ENCODE measurements at places on chromosomes 7 and 10.

DNA sequence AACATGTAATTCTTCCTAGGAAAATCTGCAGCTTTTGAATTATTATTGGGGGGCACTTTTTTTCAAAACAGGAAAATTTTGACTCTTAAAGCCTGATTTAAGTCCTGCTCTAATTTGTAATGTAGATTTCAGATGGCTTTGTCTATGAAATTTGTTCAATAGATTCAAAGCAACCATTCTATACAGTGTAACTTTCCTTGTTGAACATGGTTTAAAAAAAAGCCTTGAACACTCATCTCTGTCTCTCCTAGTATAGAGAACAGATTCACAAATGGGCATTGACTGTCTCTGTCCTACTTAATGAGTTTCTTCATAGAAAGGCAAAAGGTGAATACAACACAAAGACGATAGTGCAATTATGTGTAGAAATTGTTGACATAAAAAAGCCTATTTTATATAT is 269.4 kb upstream of the ETV1 start:
- no peak for DNase-seq

DNA sequence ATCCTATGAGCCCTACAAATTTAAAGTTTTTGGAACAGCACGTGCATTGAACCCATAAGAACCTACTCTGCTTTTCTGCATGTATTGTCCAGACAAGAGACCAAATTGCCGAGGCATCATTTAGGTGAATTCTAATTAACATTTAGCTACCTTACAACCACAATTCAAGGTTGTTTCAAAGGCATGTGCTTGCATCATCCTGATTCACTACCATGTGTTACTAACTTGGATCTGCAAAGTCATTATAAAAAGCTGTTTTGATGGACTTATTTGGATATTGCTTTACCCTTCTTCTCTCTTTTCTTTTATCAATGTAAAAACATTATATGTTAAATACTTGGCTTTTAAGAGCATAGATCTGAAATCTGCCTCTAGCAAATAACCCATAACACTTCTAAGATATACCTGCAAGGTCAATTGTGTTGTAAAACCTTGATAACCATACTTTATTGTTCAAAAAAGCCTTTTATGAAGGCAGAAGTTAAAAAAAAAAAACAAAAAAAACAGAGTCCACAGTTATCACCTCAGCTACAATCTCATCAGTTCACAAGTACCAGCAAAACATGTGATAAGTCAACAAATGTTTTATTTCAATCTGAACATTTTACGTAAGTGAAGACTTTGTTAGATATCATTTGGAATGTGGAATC is 51.9 kb downstream of the CFTR start:
- DNase-seq, result no peak

- DNase-seq, result no peak
These were observed 2.3 kb downstream of the CDH23 start for GRCh38 chr10:71398976-71399375.

DNA sequence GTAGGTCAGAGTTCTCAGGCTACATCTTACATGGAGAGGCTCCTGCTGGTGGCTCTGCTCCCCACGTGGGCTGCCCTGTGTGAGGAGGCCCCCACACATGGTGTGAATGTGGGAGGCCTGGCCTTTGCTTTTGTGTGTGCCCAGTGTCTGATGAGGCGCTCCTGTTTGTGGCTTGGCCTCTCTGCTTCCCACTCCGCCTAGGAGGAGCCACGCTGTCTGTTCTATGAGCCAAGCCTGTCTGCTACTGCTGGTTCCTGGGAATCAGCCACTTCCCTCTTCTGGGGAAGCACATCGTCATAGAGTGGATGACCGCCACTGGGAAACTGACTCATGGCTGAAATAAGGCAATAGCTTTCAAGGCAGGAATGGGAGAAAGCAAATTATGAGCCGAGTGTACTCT is 87.1 kb downstream of the CYP26A1 start:
- no peak for DNase-seq

GRCh38 chr10:128854963-128855362 is 612.1 kb upstream of the MGMT start:
- DNase-seq, result no peak

DNA sequence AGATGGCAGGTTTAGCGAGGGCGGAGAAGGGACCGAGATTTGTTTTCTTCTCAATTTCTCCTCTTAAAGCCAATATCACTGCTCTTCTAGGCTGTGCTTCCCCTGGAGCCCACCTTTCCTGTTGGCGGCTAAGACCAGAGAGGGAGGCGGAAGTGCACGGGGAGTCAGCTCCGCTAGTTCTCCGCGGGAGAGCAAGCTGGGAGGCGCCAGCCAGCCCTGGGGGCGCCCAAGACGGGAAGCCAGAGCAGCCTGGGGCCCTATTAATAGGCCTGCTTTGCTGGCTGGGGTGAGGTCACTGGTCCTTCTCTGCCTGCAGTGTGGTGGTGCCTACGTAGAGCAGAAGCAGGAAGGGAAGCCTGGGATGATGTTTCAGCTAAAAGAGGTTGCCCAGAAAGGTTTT is 61.6 kb downstream of the LSM5 start:
- DNase-seq, result no peak

DNA sequence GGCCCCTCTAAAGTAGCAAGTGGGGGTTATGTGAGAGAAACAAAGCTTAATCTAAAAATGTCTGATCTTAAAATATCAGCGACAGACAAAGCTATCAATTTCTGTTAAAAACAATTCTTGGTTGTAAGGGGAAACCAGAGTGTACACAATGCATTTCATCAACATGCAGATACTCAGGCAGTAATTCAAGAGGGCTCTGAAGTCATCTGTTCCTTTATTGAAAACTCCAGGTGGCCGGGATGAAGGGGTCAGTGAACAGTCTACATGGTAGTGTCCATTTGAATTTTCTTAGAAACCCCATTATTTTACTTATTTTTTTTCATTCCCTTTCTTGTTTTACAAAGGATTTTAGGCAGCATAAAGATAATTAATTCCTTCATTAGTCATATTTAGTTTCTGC is 36.7 kb upstream of the BTBD16 start:
- no peak for DNase-seq

GRCh38 chr7:4189131-4189570 is 492.9 kb upstream of the FOXK1 start:
- DNase-seq, result no peak

- DNase-seq, result no peak
These were observed 415.1 kb downstream of the CCSER2 start for GRCh38 chr10:84743483-84743882.

- DNase-seq, result no peak
These were observed 40.1 kb downstream of the PFKP start for GRCh38 chr10:3107426-3107961.

- DNase-seq, result no peak
These were observed 171.9 kb upstream of the SP8 start for GRCh38 chr7:20958572-20958971.

DNA sequence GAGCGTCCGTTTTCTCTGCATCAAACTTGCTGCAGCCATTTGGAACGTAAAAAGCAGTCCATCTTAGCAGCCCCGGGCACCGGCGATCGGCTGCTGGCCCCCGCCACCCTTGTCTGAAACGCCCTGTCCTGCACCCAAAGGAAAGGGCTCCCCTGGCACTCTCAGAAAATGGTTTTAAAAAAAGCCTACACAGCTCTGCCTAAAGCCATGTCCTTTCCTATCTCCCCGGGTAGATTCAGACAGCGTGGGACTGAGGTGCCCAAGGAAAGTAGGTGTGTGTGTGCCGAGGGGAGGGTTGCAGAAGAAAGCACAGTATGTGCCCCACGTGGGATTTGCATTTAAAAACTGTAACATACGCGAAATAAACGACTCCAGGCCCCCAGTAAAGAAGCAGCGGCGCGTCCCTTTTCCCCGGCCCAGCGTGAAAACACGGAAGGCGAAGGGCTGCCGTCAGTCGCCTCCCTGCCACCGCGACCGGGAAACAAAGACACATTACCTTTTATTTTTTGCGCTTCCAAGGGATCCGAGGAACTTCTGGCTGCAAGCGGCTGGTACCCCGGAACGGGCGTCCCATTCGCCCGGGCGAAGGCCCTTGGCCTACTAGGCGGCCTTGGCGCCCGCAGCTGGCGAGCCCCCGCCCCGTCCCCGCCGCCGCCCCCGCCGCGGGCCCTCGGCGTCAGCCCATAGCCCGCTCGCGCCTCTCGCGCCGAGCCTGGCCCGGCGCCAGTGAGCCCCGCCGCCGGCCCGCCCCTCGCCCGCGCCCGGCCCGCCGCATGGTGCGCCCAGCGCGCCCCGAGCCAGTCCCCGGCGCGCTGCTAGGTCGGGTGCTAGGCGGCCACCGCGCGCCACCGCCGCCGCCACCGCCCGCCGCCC is 304.6 kb downstream of the PRPF18 start:
- DNase-seq, result peak; percentile 19

DNA sequence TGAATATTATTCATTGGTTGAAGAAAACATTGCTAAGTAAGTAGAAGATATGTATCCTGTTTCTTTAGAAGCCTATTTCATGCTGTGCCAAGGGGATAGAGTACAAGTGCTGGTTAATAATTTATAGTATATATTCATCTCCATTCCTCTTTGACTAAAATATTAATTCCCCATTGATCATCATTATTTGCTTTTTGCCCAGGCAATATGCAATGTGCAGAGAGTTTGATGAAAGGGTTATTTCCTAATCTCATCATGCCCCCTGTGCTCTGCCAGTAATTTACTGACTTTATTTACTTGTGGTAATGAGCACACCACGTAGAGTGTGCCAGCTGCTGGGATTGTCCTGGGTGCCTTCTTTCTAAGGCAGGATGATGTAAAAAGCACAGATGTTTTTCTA is 180.9 kb downstream of the REEP3 start:
- no peak for DNase-seq

DNA sequence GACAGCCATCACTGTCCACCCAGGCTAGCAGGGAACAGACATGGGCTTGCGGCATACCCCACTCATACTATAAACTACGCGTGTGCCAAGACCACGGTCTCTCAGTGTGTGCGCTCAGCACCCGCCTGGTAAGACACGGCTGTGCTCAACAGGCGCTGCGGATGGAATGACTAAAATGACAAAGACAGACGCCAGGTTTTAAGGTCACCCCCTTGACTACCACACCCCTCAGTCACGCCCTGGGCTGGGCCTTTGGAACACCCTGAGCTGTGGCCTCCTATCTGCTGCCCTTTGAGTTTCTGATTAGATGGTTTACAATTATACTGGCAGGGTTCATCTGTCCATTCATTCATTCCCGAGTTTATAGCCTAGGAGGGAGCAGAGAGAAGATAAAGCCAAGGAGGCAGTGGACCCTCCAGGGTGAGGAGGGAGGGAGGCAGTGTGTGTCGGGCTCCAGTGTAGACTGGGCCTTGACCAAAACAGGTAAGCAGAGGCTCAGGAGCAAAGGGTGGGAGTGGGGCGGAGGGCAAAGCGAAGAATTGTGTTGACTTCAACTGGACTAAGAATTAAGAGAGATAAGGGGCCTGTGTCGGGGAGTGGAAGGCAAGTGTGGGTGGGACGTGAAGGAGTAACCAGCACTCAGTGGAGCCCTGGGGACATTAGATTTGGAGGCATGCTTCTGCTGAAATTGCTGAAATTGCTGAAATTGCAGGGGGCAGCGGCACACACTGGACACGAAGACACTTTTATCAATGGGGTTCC is 35.0 kb downstream of the TNS3 start:
- DNase-seq, result no peak

GRCh38 chr10:13536674-13537366 is 8.0 kb upstream of the BEND7 start:
- DNase-seq, result peak; percentile 9

GRCh38 chr7:123351516-123352505 is 152.0 kb upstream of the SLC13A1 start:
- no peak for DNase-seq

DNA sequence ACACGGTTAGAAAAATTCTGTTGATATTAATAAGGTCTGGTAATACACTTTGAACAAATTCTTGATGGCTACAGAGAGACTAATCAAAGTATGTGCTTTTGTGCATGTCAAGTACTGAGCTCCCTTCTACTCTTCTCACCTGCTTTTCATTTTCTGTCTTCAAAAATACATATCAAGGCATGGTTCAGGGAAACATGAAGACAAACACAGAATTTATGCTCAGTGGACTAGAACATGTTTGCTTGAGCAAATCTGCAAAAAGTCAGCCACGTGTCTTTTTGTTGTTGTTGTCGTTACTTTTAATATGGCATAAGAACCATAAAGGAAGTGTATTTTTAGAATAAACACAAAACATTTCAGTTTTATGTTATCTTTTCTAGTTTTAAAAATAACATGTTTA is 21.9 kb downstream of the CDK13 start:
- no peak for DNase-seq

- DNase-seq, result no peak
These were observed 66.1 kb downstream of the RBM33 start for GRCh38 chr7:155710530-155710929.

GRCh38 chr7:223118-223800 is 30.9 kb downstream of the FAM20C start:
- no peak for DNase-seq

- no peak for DNase-seq
These were observed 31.7 kb upstream of the AGR2 start for GRCh38 chr7:16836481-16836880.

DNA sequence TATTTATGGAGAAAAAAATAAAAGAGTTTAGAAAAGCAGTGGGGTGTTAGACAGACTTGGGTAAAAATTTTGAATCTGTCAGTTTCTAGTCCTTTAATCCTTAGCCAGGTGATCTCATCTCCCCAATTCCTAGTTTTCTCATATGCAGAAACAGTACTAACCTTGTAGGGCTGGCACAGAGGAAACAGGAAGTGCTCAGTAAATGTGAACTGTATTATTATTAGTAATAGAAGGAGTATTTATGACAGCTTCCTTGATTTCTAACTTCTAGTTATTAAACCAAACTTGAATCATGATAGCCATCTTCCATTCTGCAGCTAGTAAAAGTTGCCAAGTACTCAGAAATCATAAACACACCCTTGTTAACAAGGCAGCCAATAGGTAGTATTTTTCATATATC is 12.5 kb downstream of the TBX20 start:
- DNase-seq, result no peak

GRCh38 chr7:136138991-136139390 is 161.8 kb upstream of the MTPN start:
- no peak for DNase-seq

DNA sequence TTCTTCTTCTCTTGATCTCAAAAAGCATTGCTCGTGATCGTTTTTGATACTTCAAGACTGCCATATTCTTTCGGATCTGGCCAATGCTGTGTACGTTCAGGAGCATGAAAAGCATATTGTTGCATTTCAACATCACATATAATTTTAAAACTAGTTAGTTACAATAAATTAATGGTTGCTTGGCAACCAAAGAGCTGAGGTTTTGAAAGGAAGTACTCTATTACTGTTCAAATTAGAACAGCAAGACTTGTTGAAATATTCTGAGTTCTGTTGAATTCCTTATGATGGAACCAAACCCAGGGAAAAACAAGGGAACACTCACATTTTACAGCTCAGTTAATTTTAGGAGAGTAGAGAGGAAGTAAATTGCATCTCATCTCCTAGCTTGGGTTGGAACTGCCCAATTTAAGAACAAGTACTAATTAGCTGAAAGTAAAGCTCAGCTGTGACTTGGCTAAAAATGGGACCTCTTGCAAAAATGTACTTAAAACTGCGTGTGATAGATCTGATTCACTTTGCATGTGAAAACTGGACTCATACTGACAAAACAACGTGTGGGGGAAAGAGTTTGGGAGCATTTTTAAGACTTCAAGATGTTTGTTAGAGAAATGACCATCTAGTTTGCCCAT is 21.2 kb downstream of the OR9A2 start:
- no peak for DNase-seq

- no peak for DNase-seq
These were observed 277.7 kb upstream of the KLF6 start for GRCh38 chr10:4062751-4063150.

- DNase-seq, result no peak
These were observed 28.4 kb upstream of the AGK start for GRCh38 chr7:141522657-141523342.

- no peak for DNase-seq
These were observed 37.5 kb downstream of the ENO4 start for GRCh38 chr10:116886772-116887171.

All from T-cell (primary cell).